HAP-1 (cell line): ENCODE measurements at places on chromosomes 6 and 20.

DNA sequence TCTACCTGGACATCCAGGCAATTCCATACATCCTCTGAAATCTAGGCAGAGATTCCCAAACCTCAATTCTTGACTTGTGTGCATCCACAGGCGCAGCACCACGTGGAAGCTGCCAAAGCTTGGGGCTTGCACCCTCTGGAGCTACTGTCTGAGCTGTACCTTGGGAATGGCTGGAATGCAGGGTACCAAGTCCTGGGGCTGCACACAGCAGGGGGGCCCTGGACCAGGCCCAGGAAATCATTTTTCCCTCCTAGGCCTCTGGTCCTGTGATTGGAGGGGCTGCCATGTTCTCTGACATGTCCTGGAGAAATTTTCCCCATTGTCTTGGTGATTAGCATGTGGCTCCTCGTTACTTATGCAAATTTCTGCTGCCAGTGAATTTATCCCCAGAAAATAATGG is 391.9 kb upstream of the CHD6 start:
- no peak for DNase-seq

GRCh38 chr20:41701588-41702348 is 83.6 kb upstream of the CHD6 start:
- DNase-seq, result no peak

GRCh38 chr20:63089051-63089907 is 82.5 kb upstream of the BHLHE23 start:
- no peak for DNase-seq

DNA sequence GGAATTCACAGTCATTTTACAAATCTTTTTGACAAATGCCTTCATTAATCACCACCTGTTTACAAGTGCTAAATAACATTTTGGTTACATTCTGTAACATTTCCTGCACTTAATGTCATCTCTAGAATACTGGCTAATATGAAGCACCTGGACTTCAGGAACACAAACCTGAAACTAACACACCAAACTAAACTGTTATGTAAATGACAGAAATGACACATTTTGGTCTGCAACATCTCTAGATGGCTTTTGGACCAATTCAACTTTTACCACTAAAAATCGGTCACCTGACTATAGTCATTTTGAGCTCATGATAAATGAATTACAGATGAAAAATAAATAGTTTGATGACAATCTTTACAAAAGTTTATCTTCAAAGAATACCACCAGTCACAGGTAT is 80.6 kb downstream of the ATG5 start:
- no peak for DNase-seq

- no peak for DNase-seq
Measured at GRCh38 chr6:109738667-109739066, 47.6 kb downstream of the FIG4 start.

DNA sequence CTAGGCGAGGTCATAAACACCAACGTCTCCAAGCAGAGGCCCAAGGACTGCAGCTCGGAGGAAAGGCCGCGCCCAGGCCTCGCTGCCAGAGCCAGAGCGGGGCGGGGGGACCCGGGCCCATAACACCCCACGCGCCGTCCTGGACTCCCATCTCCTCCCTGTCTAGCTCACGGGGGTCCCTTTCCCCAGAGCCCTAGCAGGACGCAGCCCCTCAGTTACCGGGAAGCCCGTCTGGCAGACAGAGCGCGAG is 44.9 kb downstream of the MDFI start:
- DNase-seq, result no peak

DNA sequence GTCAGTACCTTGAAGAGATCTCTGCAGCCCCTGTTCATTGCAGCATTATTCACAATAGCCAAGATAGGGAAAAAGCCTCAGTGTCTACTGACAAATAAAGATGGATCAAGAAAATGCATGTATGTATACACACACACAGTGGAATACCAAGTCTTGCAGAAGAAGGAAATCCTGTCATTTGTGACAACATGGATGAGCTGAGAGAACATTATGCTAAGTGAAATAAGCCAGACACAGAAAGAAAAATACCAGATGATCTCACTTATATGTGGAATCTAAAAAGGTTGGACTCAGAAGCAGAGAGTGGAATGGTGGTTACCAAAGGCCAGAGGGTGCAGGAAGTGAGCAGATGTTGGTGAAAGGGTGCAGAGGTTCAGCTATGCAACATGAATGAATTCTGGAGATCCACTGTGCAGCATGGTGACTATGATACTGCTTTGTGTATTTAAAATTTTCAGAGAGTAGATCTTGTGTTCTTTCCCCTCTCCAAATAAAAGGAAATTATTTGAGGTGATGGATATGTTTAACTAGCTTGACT is 11.0 kb upstream of the SLC22A1 start:
- no peak for DNase-seq

- DNase-seq, result no peak
Measured at GRCh38 chr20:50333131-50333670, 142.6 kb downstream of the CEBPB start.

DNA sequence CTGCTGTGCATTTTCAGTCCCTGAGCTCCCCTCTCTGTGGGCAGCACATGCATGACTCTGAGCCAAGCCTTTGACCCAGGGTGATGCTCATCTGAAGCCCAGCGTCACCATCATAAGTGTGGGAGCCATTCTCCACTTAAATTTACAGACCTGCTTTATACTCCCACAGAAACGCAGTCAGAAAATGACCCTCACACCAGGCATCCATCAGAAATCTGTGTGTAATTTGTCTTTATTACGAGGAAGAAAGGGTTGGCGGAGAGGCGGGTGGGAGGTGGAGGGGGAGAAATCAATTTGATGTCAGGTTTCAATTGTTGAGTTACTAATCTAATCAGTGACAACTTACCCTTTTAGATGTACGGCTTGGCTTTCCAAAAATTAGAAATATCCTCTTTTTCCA is 353.6 kb downstream of the MAFB start:
- no peak for DNase-seq

GRCh38 chr6:149129371-149130077 is 188.0 kb upstream of the TAB2 start:
- no peak for DNase-seq

DNA sequence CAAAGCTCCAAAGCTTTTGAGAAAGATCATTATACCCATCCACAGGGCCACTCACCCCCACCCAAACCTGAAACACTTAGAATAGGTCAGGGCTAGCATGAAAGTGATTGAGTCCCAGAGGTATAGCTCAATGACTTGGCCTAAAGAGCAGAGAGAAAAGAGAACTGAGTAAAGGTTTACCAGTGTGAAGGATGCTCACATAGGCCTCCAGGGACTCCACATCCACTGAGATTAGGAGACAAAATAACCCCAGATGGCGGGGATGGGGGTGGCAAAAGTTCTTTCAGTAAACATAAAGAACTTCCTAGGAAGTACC is 12.2 kb downstream of the SAYSD1 start:
- DNase-seq, result no peak

DNA sequence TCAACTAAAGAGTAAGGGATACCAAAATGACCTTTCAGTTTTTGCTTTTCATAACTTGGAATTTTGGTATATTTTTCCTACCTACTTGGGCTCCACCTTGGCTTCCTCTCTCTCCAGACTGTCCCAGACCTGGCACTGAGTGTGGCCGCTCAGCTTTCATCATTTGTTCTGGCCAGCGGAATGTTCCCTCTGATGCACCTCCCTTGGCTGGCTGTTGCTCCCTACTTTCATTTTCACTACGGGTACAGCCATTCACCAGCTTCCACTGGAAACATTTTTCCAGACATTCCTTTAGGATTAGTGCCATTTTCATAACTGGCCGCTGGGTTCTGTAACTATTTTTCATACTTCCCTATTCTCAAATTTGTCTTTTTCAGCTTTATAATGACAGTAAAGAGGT is 487.4 kb downstream of the TENT5A start:
- no peak for DNase-seq

GRCh38 chr6:36578431-36578830 is 15.7 kb upstream of the SRSF3 start:
- no peak for DNase-seq

DNA sequence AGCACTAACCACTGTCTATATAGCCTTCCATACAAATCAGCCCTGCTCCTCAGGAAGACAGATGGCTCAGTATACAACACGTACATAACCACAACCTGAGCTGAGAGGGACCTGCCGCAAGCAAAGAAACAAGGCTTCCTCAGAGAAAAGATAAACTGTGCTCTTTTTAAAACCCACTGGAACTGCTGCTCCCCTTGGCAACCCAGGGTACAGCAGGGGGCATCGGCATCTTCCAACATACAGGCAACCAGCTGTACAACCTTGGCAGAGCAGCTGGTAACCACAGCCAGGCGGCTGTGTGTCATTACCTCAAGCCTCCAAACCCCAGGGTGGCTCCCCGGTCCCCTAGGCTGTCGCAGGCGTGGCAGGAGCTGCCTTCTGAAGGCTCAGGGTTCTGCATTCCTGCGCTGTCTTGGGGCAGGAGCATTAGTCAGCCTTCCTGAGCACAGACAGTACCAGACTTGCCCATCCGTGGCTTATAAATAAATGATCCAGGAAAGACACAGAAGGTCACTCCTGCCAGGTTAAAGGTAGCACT is 249.5 kb downstream of the ADGRG6 start:
- DNase-seq, result no peak

- DNase-seq, result peak; percentile 71
Measured at GRCh38 chr20:3045042-3045815, 623 bp upstream of the MRPS26 start.
